ENCODE measurements at places on chromosomes 7 and 10.

- DNase-seq: no peak
Measured at GRCh38 chr7:11317766-11318165, 344.1 kb downstream of the PHF14 start.

DNA sequence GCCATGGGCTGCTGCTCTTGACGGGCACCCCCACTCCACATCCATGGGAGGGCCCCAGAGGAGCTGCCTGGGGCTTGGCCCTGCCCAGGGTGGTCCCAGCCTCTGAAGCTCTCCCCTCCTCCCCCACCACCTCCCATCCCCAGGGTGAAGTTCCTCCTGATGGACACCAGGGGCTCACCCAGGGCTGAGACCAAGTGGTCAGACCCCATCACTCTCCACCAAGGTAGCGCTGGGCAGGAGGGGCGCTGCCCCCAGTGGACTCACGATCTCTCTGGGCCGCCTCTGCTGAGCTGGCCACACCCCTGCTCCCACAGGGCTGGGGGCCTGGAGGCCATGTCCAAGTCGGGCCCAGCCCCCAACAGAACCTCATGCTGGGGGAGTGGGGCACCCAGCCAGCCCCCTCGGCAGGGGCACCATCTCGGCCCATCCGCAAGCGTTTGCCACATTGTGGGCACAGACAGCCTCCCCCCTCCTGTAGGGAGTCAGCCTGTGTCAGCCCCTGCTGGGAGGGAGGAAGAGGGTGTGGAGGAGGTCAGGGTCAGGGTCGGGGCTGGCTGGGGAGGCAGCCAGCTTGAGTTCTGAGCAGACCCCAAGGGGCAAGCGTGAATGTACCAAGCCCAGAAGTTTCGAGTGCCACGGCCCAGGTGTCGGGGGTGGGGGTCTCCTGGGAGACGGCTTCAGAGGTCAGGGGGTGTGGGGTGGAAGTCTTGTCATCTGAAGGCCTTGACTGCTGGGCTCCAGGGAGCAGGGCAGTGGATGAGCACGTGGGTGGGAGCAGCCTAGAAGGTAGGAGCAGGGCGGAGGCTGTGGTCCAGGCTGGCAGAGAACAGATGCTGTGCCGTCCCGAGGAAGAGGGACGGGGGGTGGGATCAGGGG is 2.8 kb downstream of the UPK3B start:
- no peak for DNase-seq

- DNase-seq: no peak
Measured at GRCh38 chr7:2330493-2330892, 16.3 kb upstream of the SNX8 start.

GRCh38 chr7:18610331-18610948 is 114.9 kb downstream of the HDAC9 start:
- no peak for DNase-seq

GRCh38 chr10:28952523-28952922 is 275.2 kb downstream of the BAMBI start:
- DNase-seq: no peak

DNA sequence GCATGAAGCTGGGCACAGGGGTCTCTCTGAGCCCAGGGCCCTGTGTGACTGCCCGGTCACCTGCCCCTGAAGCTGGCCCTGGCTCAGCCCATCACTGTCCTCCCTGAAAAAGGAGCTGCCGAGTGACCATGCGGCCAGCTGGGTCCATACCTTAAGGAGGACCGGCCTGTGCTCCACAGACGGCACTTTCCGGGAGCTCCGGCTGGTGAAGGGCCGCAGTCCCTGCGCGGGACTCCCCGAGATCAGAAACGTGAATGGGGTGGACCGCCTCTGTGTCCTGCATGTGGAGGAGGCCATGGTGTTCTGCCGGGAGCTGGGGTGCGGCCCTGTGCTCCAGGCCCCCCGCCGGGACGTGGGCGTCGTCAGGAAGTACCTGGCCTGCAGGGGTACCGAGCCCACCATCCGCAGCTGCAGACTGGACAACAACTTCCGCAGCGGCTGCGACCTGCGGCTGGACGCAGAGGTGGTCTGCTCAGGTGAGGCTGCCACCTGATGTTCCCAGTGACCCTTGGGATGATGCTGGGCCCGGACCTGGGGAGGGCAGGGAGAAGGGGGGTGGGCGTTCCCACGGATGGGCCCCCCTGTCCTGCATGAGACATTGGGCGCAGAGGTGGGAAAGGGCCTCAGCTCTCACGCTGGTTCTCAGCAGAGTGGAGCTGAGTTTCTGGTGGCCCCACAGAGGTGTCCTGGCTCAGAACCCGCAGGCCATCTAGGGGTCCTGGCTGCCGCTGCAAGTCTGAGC is 3.5 kb downstream of the SCART1 start:
- no peak for DNase-seq

GRCh38 chr7:37352974-37353948 is 95.4 kb downstream of the ELMO1 start:
- peak; percentile 9 for DNase-seq

- DNase-seq: no peak
Measured at GRCh38 chr7:128672927-128673517, 930 bp downstream of the GARIN1A start.

DNA sequence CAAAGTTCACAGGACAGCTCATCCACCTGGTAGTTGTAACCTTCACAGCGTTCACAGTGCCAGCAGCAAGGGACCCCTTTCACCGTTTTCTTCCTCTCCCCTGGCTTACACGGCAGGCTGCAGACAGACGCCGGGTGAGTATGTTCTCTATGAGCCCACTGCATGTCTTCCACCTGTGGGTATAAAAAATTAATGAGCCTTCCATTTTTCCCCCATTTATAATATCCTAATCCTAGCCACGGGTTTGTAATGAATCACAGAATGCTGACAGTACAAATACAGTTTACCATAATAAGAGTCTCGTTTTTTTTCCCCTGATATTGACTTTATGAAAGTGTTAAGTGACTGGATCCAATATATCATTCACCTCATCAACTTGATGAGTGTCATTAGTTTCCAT is 719.0 kb downstream of the GRM8 start:
- DNase-seq: no peak

DNA sequence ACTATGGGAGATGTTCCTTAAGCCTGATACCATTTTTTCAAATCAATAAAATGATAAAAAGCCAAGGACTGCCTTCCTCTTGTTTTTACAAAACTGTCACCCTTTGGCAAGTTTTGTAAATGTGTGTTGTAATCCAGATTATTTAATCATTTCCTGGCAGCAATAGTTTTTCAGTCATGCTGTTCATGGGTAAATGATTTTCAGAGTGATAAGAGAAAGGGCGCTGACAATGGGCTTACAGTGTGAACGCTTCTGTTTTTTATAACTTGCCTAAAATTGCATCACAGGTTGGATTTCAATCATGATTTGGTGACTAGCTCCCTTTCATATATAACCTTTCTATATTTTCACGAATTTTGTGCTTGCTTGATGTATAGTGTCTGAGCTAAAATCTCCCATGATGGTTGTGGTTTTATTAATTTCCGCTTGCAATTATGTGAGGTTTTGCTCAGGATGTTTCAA is 19.0 kb upstream of the DMBT1 start:
- no peak for DNase-seq

- no peak for DNase-seq
Measured at GRCh38 chr10:21315645-21316220, 209.7 kb downstream of the SKIDA1 start.

Measured in COR-L47 (cell line).